ENCODE measurements at places on chromosomes 1 and 21.

DNA sequence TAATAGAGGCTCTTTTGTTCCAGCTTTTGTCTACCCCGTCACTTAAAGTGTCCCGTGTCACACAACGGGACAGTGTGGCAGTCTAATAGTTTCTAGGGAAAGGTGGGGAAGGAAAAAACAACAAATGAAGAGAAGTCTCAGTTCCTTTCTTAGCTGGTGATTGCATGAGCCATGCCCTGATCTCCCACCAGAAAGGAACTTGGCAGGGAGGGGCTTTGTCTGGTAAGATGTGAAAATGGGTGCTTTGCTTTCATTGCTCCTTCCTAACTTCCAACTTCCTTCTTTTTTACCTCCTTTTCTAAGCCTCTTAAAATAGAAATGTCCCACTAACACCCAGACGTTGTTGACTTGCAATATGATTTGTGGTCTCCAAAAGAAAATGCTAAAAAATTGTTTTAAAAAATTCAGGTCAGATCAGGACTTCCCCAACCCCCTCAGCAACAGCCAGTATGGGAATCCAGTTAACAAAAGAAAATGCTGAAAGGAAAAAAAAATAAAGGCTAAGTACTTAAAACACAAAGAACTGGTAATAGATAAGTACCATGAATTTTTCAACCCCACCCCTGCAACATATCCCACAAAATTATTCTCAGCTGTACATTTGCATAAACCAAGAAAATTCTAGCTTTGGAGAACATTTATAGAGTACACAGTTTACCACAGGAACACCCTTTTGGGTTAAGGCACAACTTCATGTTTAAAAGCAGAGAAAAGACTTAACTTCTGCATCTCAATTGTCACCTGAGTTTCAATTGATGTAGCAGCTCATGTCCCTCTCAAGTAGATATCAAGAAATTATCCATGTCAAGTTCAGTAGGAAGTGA, 106.2 kb downstream of the NIBAN1 start:
- no peak for DNase-seq

- DNase-seq: no peak
Measured at GRCh38 chr1:30728832-30729638, 5.7 kb upstream of the MATN1 start.

DNA sequence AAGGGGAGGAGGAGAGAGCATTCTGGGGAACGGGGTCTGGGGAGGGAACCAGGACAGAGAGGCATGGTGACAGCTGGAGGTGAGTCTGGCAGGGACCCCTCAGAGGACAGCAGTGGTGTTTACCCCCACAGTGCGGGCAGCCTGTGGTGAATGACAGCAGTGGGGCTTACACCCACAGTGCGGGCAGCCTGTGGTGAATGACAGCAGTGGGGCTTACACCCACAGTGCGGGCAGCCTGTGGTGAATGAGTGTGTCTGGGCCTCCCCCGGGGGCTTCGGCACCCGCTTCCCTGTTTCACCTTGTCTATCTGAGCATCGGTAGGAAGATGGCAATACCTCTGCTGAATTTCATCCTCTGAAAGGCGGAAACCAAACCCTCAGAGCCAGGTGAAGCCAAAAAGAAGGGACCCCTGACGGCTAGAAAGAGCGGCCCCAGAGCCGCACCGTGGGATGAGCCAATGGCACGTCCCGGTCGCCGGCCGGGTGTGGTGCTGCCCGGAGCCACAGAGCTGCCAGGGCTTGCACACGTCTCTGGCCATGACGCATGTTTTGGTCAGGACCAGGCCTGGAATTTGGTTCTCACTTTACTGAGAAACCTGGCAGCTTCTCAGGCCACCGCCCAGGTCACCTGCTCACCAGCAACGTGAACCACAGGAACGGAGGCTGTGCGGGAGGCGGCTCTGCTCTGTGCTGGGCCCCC, 54.1 kb downstream of the SIK1 start:
- DNase-seq: no peak

GRCh38 chr1:119124764-119125163, 15.7 kb downstream of the WARS2 start:
- DNase-seq: no peak

GRCh38 chr1:106754957-106755356, 301.5 kb upstream of the PRMT6 start:
- no peak for DNase-seq

DNA sequence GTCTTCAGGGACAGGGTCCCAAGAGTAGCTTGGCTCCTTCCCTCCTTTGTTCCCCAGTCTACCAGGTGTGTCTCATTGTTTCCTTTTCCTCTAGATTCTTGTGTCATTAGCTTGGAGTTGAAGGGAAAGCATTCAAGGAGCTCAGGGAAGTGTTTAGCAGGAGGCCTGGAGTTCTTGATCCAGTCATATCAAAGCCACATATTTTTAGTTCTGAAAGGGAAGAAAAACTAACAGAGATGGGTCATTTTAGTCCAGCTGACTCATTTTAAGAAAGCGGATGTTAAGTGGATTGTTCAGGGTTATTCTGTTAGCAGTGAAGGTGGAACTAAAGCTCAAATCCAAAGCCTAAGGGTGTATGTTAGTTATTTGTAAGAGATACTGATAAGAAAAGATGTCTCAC, 721 bp downstream of the C1orf54 start:
- no peak for DNase-seq

DNA sequence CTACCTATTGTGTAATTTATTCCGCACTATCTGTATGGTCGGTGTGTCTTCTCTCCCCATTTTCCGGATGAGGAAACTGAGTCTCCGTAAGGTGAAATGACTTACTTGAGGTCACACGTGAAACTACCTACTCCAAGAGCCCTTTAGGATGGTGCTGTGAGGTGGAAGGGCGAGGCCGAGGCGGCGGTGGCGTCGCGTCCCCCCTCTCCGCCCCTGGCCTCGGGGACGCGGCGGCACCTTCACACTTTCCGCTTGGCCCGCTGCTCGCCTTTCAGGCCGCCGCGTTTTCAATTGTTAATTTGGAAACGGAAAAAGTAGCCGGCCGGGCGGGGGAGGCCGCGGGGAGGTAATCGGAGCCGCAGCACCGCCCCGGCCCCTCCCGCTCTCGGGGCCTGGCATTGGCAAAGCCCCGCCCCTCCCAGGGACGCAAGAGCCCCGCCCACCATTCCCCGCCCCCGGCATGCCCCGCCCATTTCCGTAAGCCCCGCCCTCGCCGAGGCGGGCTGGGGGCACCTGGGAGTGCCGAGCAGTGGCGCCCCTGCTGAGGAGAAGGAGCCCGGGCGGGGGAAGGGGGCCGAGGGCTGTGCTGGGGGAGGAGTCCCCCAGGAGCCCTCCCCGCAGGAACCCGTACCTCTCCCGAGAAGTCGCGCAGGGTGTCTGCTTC, 18.6 kb downstream of the KCNQ4 start:
- DNase-seq: peak; percentile 92

DNA sequence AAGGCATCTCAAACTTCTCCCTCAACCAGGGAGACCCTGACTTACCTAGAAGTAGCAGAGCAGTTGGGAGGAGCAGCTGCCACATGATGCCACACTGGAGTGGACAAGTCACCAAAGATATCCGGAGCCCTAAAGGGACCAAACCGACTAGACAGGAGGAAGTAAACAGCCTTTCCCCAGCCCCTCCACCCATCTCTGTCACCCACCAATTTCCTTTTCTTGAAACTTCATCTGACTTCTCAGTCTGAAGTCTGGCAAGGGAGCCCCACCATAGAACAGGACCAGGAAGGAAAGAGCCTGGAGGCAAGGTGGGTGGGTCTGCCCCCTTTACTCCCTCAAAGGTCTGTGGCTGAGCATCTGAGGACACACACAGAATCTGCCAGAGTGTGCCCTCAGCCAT, at the start of gene FCGR3A:
Gene FCGR3A, minus strand, starts transcription at position 167 of the 400 bp plus-strand sequence. Its CDS starts 82 bp downstream, at position 85.
- DNase-seq: no peak

DNA sequence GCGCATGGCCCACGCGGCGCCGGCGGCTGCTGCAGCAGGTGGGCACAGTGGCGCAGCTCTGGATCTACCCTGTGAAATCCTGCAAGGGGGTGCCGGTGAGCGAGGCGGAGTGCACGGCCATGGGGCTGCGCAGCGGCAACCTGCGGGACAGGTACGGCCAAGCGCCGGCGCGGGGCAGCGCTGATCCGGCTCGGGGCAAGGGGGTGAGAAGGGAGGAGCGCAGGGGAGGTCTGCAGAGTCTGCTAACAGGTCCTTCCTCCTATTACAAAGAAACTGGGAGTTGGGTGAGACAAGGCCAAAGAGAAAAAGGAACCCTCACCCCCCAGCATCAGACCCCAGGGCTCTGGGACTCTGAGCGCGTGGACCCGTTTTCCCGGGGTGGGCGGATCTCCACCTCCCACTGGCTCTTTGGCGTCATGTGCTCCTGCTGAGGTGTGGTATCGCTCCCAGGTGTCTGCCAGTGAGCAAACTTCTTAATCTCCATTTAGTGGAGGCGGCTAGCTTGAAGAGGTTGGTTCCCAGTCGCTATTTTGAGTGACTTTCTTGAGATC, 431 bp downstream of the MTARC1 start:
- no peak for DNase-seq

DNA sequence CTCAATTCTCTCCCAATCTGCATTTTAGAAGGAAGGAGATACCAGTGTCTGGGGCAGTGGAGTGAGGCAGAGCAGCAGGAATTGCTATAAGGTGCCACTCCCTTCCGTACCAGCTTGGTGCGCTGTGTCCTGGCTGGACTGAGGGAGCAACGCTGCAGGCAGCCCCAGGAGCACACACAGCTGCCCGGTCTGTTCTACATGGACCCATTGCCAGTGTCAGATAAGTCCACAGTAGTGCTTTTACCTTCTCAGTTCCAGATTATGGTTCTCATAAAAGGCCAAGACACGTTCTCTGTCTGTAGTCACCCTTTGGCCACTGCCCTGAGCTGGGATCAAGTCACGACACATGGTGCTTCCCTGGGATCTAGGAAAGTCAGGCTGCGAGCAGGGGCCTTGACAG, 44.1 kb upstream of the BARHL2 start:
- DNase-seq: no peak

DNA sequence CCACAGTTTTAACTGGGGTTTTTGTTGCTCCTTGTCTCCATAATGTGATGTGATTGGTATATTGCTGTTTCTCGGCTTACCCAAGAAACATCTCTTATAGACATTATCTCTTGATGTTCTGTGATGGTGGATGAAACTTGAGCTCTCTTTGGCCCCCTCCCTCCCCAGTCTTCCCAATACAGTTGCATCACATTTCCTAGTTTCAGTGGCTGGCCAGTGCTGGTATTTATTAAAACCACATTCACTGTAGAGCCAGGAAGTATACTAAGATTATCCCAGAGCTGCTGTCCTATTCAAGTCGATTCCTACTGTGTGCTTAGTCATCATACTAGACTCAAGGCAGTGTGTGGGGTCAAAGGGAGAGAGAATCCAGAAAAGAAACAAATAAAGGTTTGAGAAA, 244.4 kb downstream of the KAZN start:
- no peak for DNase-seq

- no peak for DNase-seq
Measured at GRCh38 chr21:28771790-28772501, 220.7 kb downstream of the LTN1 start.

- no peak for DNase-seq
Measured at GRCh38 chr1:19844731-19845495, 29.8 kb upstream of the RNF186 start.

- DNase-seq: peak; percentile 91
Measured at GRCh38 chr1:201530741-201531531, 8.0 kb upstream of the NAV1 start.

DNA sequence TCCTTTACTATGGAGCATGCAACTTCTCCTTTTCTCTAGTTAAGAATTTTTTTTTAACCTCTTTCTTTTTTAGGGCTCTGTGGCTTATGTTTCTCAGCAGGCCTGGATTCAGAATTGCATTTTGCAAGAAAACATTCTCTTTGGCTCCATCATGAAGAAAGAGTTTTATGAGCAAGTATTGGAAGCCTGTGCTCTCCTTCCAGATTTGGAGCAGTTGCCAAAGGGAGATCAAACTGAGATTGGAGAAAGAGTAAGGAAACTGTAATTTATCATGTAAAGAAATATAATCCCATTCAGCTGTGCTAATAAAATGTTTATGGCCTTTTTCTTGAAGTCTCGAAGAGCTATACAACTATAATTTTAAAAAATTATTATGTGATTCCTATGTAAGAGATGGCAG, 70.1 kb downstream of the HSPA13 start:
- DNase-seq: no peak

DNA sequence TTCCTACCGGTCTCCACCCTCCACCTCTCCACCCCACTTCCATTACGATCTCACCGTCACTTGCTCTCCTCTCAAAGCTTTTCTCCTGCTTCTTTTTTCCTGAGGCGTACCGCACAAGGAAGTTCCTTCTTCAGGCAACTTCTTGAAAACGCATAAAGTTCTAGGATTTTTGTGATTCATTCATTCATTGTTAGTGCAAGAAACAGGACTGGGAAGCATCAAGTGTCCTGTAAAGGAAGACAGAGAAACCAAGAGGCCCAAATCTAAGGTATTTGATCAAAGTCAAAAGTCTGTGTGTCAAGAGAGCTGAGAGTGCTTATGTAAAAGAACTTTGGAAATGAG, 1.3 kb upstream of the RCC2 start:
- DNase-seq: no peak

DNA sequence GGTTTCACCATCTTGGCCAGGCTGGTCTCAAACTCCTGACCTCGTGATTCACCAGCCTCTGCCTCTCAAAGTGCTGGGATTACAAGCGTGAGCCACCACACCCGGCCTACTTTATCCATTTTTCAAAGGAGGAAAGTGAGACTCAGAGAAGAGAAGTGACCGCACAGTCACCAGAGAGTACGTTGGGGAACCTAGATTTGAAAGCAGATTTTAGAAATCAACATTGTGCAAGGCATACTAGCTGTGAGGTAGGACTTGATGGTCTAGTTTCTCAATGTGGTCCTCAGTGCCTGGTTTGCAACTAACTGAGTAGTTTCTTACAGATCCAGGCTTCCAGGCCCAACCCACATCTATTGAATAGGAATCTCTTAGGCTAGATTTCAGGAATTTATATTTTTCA, 1.7 kb upstream of the PRCC start:
- DNase-seq: no peak

DNA sequence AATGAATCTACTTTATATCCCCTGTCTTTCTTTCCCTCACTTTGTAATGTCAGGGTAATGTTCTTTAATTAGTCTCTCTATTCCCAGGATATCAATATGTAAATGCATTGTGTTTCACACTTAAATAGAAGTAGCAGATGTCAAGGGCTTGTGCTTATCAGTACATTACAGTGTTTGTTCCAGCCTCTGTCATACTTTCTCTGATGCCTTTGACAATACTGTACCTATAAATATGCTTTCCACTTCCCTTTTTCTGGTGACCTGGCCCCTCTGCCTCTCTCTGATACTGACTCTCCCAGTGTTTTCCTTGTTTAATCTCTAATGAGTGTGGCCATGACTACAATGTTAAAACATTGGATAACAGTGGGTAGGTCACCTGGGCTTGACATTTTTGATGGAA, 862.0 kb upstream of the NEGR1 start:
- no peak for DNase-seq

DNA sequence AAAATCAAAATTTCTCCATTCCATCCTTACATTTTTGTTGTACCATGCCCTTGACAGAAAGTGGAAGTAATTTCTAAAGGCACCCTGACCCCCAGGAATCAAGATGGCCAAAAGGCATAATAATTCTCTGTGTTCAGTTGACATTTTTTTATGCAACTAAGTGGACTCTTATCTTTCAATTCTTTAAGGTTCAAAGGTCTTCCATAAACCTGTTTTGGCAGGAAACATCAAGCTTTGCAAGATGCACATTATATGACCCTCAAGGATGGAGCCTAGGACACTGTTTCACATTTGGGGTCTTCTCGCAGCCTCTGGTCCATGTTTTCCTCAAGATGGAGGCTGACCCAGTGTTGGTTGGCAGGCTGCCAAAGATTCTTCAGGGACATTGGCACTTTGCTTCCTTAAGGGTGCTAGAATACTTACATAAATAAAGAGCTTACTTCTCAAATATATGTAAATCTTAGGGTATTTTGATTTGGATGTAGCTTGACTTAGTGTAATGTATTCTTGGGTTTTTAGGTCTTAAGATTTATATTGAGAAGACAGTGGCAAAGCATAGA, 48.0 kb upstream of the COG2 start:
- DNase-seq: no peak

Data from left cardiac atrium (tissue), 4 donors.